ENCODE measurements at places on chromosomes 1 and 21. TPM values are rescaled to one million over a fixed set of nuclear protein-coding genes. Genes with fewer than 3 reads are reported as not detected.

DNA sequence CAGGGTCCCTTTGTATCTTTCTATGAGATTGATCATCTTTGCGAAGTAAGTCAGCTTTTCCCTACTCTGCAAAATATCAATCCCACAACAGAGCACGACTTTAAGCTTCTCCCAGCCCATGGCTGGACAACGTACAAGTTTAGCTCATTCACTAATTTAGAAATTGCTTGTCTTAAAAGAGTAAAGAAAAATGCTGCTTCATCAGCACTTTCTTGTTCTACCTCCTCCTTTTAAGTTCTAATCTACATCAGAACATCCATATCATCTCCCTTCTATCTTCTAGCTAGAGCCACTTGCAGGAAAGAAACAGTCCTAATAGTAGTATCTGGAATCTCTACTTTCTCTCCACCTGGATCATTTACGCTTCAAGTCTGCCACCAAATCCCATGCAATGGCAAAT is 441.2 kb upstream of the ESRRG start:
- 0 out of 2 replicates have a peak, but pooled peaks cover 4% of the 10 kb centered on the region for H3K27me3 ChIP-seq
- no peak for DNase-seq
- H3K27ac ChIP-seq, result no peak overlapping the region
- no peaks in the 10 kb centered on the region for H3K36me3 ChIP-seq
- H3K4me1 ChIP-seq, result no peaks in the 10 kb centered on the region

- no peak overlapping the region for H3K4me3 ChIP-seq
- DNase-seq, result no peak
- H3K36me3 ChIP-seq, result no peaks in the 10 kb centered on the region
- H3K27ac ChIP-seq, result no peak overlapping the region
These were observed 285.2 kb downstream of the PCP4 start for GRCh38 chr21:40152476-40152875.

BCAS2 gene
- 45.2 TPM for total RNA-seq

DNA sequence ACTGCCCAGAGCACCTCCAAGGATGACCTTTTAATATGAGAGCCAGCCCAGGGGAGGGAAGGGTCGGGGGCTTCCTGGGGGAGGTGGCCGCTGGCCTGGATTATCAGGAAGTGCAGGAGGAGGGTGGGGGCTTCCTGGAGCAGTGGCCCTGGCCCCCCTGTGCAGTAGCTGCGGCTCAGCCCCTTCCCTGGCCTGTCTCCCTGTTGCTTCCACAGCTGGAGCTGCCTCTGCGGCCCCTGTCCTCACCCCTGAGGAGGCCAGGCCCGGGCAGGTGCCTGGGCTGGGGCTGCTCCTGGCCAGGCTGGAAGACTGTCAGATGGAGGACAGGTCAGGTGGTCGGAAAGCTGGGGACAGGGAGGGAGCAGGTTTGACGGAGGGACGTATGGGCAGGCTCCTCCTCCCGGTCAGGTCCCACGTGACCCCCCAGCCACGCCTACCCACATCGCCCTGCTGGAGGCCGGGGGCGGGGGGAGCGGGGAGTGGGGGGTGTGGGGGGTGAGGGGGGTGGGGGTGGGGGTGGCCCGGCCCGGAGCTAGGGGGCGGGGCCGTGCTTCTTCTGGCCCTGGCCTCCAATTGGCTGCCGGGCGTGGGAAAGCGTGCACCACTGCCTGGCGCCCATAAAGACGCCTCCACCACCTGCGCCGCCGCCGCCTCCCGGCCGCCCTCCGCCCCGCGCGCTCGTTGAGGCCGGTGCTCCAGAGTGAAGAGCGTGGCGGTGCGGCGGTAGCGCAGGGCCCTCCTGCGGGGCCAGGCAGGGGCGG is 10.2 kb upstream of the TNFRSF14 start:
- H3K27me3 ChIP-seq, result no peaks in the 10 kb centered on the region
- no peaks in the 10 kb centered on the region for H3K36me3 ChIP-seq
- H3K27ac ChIP-seq, result peak overlapping the region; percentile 93
- peaks cover 51% of the 10 kb centered on the region for H3K4me1 ChIP-seq

Measured in HCT116 (cell line).